ENCODE measurements at places on chromosomes 4 and X.

- DNase-seq = no peak
Measured at GRCh38 chr4:83905952-83906351, 370.0 kb downstream of the GPAT3 start.

DNA sequence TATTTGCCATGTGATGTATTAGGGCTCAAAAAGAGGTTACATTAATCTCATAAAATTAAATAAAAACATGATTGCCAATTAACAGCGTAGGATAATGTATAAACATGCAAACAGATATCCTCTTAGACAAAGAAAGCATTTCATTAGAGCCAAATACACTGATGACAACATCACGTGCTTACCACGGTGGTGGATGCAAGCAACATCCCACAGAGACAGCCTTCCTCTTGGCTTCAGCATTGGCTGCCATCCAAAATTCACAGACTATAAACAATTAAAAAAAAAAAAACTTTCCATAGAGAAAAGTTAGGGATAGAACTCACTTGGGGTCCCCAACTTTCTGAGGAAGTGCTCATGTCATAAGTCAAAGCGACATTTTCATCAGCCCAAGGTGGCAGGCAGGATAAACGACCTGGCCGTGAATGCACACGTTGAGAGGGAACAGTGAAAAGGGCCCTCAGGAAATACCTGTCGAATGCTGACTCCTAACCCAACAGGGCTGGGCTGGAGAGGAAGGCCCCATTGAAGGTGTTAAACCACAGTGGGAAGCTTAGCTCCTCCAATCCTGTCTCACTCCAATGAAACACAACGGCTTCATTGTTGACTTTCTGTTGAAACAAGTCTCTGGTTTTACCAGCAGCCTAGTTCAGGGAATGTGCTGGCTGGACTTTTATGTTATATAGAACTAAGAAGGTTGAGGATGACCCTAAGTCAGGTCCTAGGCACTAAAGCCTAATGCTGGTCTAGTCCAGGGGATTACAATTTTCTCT lies 48.4 kb downstream of the IDS start:
- no peak for DNase-seq

DNA sequence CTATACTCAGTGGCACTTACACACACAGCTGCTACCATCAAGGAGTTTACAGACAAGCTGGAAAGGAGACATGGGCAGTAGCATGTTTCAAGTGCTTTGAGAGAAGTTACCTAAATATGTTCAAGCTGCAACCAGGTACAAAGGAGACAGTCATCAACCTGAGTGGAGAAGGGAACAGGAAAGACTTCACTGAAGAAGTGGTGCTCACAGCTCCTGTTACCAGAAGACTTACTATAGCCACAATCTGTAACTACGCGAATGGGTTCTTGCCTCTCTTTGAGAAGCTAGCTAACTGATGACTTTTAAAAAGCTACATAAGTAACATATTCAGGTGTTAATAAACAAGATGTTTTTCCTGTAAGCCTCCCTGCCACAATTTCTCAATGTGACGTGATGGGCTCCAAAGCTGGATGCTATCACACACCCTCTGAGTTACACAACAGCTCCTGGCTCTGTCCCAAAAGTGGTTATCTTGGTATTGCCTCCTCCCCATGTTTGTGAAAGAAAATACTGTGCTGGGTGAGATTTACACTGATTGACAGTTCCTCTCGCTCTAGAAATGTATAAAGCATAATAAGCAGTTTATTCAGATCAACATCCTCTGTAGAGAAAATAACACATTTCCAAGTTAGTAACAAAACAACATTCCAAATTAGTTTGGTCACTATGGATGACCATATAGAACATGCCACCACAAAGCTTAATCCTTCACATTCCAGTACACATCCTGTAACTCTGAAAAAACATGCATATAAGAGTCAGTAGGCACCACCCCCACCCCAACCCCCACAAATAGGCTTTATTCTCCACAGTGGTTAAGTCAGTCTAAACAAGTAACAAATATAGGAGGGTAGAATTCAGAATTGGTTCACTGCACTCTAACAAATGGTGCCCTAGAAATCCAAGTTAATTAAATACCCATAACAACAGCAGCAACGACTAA lies 81.8 kb downstream of the FRYL start:
- peak; percentile 90 for DNase-seq

GRCh38 chr4:48998440-48998839 lies 12.4 kb downstream of the CWH43 start:
- DNase-seq = no peak

DNA sequence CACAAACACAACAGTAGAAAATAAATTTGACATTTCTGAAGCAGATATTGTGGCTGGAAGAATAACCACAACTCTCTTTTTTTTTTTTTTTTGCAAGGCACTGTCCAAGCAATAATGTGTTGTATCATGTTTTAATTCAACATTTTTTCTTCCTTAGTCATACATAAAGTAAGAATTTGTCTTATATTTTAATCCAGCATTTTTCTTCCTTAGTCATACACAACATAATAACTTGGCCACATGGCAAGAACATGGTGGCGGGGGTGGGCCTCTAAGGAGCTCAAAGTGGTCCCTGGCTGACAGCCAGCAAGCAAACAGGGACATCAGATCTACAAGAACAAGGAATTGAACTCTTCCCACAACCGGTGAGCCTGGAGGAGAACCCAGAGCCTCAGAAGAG lies 20.2 kb downstream of the FBXW7 start:
- peak; percentile 53 for DNase-seq

DNA sequence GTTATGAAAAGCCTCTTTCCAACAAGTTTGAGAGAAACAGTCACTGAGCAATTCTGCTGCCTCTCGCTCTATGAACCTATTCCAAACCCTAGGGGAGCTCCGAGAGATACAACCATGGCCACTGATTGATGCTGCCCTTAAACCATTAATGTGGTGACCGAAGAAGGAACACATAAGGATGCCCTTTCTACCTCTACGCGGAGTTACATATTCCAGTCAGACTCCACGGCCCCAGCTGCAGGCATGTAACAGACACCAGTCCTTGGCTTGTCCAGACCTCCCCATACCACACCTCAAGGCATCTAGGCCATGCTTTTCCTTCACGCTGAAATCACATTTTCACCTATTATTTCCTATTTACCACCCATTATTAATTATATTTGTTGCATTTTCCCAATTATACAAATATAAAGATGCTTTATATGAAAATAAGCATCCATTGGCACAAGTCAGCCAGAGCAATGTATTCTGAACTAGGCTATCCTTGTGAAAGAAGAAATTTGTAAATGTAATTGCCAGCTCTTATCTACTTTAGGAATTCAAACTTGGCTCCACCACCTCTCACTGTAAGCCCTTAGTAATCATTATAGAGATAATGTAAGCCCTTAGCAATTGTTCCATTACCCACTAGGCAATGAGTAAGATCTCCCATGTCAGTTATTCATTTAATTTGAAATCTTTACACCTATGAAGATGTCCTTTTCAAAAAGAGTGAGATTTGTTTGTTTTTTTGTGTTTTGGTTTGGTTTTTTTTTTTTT lies 338.4 kb downstream of the NR3C2 start:
- no peak for DNase-seq

DNA sequence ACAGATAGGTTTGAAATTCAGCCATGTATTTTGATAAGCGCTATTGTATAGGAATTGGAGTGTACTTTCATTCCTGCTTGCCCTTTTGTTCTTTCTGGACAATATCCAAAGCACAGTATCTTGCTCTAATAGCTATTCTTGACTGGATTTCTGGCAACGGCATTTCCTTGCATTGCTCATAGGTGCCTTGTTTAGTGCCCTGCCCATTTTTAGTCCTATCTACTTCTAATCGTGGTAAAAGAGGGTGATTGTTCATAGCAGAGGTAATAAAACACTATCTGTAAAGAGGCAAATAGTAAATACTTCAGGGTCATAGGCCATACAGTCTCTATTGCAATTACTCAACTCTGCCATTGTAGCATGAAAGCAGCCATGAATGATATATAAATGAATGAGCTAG lies 155.9 kb downstream of the IL1RAPL2 start:
- no peak for DNase-seq

DNA sequence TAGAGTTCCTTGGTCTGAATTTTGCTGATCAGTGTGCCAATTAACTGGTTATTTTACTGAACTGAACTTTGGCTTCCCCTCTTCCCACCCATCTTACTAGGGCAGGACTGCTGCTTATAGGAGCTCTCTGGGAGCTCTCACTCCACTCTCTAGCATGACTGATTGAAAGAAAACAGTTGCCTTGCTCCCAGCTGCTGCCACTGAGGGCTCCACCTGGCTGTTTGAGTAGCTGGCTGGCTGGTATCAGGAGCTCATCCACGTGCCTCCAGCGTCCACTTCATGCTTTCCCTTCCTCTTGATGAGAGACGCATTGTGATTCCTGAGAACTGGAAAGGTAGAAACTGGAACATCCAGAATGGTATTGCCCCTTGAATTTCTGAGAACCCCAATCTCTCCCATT lies 73.0 kb upstream of the KLHL13 start:
- no peak for DNase-seq
